CD4-positive, alpha-beta T cell treated with Interleukin-4 for 4 hours (primary cell): ENCODE measurements at places on chromosomes 6 and 20.

GRCh38 chr6:157847846-157848245, 24.8 kb downstream of the SNX9 start:
- no peak for DNase-seq

- no peak for DNase-seq
These were observed 1.3 kb downstream of the SEC63 start for GRCh38 chr6:107956586-107957307.

- DNase-seq = no peak
These were observed 16.1 kb downstream of the HLA-F start for GRCh38 chr6:29739136-29739881.

DNA sequence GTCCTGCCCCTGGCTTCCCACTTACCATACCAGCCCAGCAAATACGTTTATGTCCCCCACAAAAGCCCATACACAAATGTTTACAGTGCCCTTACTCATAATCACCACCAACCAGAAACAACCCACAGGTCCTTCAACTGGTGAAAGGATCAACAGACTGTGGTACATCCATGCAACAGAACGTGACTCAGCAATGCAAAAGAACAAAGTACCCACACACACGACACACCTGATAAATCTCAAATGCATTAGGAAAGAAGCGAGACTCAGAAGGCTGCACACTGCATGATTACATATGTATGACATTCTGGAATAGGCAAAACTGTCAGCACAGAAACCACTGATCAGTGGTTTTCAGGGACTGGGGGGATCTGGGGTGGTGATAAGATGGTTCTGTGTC, 20.5 kb downstream of the NCR2 start:
- no peak for DNase-seq

DNA sequence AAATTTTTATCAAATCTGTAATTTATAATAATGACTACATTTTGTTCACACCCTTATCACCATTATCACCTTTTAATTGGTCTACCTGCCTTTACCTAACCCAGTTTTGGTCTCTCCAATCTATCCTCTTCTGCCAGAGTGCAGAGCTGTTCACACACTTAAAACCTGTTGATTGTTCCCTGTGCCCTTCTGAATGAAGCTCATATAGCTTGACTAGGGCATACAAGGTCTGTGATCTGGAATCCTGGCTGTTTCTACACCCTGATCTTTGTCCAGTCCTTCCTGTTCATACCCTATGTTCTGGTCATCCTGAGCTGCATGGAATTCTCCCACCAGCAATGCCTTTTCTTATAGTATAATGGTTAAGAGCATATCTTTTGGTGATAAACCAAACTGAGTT, 28.9 kb upstream of the SUMO4 start:
- no peak for DNase-seq

GRCh38 chr20:62014889-62015537, 50.7 kb downstream of the TAF4 start:
- DNase-seq = no peak

GRCh38 chr6:56766806-56767178, 124.1 kb upstream of the DST start:
- DNase-seq = no peak

DNA sequence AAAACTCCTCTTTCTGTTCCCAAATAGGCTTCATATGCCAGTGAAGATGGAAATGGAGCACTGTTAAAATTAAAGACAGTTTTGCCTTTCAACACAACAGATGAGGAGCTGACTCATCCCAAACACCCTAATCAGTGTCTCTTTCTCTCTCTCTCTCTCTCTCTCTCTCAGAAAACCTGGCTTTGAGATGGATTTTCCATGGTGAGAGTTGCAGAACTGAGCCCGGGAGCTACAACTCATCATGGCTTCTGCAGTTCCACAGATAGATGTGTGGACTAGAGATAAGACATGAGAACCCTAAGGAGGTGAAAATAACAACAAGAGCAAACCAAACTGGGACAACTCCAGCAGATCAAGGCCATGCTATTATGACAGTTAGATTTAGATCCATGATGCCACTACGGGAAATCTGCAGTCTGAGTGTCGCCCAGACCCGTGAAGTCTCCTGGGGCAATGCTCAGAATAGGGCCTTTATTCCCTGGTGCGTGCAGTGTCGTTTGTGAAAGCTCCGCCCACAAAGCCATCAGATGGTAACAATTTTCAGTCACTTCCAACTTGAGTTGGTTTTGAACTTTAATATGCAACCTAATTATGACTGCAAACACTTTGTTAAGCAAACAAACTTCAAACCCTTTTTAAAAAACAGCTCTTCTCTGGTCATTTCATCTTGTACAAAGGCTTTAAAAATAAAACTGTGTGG, 338.2 kb upstream of the PREP start:
- no peak for DNase-seq

- no peak for DNase-seq
These were observed 572 bp downstream of the DSE start for GRCh38 chr6:116371120-116371917.

- no peak for DNase-seq
These were observed 8.5 kb upstream of the C6orf141 start for GRCh38 chr6:49541936-49542335.

DNA sequence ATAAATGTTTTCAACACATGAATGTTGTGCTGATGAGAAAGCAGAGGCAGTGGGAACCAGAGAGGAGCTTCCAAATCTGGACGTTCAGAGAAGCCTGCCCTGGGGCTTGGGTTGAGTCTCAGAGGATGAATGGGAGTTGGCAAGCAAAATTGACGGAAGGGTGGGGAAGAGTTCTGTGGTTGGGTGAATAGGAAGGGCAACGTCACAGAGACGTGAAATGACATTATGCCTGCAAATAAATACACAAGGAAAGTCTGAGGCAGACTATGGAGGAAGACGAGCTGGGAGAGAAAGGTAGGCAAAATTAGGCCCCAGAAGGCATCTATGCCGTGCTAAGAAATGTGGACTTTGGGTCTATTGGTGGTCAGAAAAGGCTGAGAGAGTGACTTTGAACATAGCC, 25.2 kb upstream of the SGK1 start:
- DNase-seq = no peak

DNA sequence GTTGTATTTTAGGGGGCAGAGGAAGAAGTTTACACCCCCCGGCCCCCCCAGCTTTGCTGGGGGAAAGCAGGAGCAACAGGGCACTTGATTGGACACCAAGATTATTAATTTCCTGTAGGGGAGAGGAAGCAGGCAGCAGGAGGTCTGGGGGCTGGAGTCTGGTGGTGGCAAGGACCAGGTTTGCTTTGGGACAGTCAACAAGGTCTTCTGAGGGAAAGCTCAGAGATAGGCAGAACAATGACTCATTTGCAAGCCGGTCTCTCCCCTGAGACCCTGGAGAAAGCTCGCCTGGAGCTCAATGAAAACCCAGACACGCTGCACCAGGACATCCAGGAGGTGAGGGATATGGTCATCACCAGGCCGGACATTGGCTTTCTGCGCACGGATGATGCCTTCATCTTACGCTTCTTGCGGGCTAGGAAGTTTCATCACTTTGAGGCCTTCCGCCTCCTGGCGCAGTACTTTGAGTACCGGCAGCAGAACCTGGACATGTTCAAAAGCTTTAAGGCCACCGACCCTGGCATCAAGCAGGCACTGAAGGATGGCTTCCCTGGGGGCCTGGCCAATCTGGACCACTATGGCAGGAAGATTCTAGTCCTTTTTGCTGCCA, 1.6 kb downstream of the CLVS2 start:
- DNase-seq = no peak

DNA sequence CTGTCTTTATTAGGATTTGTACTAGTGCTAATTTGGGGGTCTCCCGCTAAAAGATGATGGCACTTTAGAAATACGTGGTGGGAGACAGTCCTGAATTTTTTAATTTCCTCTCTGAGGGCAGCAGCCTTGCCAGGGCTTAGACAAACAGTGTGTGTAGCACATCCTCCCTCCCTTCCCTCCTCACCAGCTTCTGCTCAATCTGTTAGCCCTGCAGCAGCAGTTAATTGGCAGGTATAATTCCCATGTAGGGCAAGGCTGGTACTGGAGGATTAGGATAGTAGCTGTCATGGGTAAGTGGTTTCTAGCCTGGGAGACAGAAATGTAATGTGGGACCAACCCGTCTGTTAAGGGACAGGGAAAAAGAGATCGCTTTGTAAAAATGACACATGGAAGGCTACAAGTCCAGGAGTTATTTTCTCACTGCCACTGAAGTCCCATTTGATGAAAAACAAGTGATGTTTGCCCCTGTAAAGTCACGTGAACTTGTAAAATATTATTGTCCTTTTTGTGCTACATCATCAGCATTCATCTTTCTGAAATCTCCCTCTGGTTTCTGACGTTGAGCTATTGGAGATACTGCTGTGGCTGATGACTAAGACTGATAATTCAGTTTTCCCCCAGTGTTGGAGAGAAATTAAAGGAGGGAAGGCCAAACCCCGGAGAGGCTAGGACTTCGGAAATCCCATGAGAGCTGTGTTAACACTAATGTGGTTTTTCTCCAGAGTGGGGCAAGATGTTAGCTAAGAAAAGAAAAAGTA, 40.6 kb downstream of the CTNNBL1 start:
- DNase-seq = no peak

- no peak for DNase-seq
These were observed 598.3 kb upstream of the HS3ST5 start for GRCh38 chr6:114941078-114941477.

DNA sequence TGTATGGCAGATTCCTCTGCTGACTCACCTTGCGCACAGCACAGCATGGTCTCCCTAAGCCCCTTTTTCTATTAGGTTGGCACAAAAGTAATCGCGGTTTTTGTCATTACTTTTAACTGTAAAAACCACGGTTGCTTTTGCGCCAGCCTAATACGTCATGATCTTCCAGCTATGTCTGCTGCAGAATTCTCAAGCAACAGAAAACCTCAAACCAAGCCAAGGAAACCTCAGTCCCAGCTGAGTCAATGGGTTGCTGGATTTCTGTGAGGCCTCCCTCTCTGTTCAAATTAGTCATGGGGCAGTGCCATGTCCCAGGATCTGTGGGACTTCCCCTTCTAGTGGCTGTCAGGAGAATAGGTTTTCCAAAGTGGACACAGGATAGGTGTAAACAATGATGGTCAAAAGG, 15.7 kb upstream of the ENPP1 start:
- DNase-seq = no peak

DNA sequence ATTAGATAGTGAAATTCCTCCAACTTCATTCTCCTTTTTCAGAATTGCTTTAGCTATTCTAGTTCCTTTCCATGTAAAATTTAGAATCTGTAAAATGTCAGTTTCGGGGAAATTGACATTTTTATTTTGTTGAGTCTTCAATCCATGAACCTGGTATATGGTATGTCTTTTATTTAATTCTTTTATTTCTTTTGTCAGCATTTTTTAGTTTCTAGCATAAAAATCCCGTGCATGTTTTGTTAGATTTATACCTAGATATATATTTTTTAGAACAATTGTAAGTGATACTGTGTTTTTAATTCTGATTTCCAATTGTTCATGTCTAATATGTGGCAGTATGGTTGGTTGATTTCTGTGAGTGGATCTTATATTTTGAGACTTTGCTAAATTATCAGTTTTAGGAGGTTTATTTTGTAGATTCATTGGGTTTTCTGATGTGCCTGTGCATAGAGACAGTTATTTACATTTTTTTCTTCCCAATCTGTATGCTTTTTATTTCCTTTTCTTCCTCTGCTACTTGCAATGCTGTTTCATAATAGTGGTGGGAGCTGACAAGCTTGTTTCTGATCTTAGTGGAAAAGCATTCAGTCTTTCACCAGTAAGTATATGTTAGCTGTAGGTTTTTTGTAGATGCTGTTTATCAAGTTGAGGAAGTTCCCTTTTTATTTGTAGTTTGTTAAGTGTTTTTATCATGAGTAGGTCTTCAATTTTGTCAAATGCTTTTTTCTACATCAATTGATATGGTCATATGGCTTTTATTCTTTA, 13.7 kb downstream of the TAB2 start:
- DNase-seq = no peak

- DNase-seq = peak; percentile 49
These were observed 1.1 kb downstream of the ZNF165 start for GRCh38 chr6:28081486-28081751.

DNA sequence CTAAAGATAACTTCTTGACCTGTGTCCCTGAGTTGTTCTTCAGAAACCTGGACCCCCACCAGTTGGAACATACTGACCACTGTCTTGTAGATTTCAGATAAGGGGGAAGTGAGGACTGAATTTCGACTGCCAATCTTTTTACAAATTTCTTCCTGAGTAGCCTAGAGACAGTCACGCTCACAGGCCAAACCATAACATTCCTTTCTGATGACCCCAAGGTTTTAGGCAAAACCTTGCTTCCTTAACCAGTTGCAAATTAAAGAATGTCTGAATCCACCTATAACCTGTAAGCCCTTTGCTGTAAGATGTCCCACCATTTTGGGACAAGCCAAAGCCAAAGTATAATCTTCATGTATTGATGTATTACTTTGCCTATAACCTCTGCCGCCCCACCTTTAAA, 306.9 kb downstream of the LRFN2 start:
- DNase-seq = no peak

DNA sequence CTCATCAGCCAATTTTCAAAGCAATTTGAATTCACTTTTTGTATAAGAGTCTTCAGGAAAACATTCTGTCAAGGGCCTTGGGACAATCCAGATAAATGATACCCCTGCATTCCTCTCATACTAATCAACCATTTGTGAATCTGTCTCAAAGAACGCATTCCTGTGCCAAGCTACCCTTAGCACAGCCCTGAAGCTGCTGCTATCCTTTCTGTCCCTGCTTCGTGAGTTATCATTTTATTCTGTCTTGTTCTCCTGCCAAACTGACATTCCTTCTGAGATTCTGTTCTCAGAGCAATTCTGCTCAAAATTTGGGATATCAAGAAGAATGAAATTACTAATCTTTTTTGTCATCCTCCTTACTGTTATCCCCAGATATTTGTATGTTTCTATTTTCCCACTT, 213.9 kb upstream of the STXBP5 start:
- DNase-seq = no peak

GRCh38 chr20:45322952-45323383, 14.9 kb upstream of the MATN4 start:
- peak; percentile 16 for DNase-seq

- DNase-seq = no peak
These were observed 112.4 kb downstream of the NRN1 start for GRCh38 chr6:5894357-5894756.

- DNase-seq = no peak
These were observed 2.0 kb upstream of the NOL7 start for GRCh38 chr6:13613029-13613594.

DNA sequence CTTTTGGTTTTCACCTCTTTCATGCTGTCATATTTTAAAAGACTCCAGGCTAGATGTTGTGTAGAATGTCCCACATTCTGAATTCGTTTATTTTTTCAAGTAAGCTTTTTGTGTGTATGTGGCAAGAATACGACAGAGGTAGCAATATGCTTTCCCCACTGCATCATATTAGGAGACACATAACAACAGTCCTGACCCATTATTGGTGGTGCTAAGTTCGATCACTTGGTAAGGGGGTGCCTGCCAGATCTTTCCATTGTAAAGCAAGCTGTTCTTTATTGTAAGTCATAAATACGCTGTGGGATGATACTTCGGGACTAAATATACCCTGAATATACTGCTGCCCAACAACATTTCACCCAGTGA, 588 bp upstream of the NCOA3 start:
- no peak for DNase-seq
